ENCODE measurements at places on chromosomes 6 and 20.

DNA sequence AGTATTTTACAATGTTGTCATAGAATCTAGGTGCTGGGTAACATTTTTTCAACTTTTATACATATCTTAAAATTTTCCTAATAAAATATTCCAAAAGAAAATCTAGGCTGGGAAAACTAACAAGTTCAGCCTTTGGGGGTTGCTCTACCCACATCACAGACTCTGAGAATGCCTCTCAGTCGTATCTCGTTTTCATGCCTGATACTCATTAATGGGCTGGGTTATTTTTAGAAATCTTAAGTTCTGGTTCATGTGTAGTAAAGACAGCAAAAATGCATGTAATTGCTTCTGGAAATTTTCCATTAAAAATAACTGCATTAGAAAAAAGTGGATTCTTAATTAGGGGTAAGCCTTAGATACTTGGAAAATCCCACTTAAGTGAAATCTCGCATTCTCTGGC, 149.3 kb downstream of the SLC24A3 start:
- no peak for DNase-seq

GRCh38 chr6:19831358-19831757, 5.8 kb upstream of the ID4 start:
- no peak for DNase-seq

- DNase-seq: no peak
Measured at GRCh38 chr20:52448513-52449232, 257.1 kb upstream of the ZFP64 start.

DNA sequence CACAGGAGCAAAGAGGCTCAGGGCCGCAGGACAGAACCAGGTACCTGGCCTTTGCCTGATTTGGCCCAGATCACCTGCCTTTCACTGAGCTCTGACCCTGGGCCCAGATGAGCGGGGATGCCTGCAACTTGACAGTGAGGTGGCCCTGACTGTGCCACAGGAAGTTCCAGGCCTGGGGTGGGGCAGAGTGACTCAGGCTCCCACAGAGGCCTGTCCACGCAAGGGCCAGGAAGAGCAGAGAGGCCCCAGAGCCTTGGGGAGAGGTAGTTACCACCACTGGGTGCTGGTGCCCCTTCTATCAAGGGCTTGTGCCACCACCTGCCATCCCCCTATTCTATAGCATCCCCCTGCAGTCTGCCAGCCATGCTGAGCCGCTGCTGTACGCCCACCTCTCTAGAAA, 4.1 kb upstream of the NOL4L start:
- no peak for DNase-seq

DNA sequence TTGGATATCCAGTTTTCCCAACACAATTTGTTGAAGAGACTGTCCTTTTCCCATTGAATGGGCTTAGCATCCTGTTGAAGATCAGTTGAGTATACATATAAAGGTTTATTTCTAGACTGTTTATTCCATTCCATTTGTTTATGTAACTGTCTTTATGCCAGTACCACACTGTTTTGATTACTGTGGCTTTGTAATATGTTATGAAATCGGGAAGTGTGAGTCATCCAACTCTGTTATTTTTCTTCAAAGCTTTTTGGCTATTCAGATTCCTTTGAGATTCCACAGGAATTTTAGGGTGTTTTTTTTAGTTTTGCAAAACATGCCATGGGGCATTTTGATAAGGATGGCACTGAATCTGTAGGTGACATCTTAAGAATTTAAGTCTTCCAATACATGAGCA, 188.3 kb downstream of the BMP7 start:
- DNase-seq: no peak

DNA sequence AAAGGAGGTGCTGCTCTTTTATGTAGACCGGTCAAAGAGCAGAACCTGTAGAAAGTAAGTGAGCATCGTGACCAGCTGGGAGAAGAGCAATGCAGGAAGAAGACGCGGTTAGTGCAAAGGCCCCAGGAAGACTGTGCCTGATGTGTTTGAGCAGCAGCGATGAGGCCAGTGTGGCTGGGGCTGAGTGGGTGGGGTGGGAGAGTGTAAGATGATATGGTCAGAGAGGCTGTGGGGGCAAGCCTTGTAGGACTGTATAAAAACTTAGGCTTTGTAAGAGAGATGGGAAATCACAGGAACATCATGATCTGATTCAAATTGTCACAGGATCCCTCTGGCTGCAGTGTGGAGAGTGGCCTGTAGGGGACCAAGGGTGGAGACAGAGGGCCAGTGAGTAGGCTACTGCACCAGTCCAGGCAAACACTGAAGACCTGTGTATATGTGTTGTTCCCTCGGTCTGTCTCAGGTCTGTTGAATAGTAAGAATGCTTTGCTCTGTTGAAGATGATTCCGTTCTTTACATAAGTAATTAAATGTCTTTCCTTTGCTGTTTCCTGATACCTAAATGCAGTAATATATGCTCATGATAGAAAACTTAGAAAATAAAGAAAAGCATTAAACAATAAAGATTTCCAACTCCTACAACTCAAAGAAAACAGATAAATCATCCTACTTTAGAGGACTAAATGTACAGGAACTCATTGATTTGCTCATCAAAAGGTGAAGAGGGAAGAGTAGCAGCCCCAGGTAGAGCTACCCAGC, 23.6 kb upstream of the WFDC2 start:
- peak; percentile 70 for DNase-seq

DNA sequence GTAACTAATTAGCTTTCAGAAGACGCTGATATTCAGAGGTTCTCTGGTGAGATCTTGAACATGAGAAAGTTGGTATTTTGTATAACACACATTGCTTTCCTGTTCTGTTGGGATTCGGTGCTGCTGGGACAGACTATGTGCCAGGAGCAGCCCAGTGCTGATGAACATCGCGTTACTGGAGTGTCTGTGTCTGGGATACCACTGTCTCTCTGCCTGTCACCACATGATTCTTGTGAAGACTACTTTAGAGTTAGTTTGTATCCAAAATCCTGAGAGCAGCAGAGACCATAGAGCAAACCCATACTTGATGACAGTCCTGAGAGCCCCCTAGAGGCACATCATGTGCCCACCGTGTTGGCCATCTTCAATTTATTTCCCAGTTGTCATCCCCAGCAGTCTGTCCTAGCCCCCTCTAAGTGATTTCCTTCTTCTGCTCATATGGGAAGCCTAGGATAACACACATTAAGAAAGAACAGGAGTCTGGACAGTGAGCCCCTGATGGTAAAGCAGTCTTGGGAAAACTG, 41.8 kb upstream of the TINAG start:
- DNase-seq: no peak

GRCh38 chr6:76072562-76072961, at the start of gene IMPG1:
IMPG1 (minus strand) TSS chr6:76072662; CDS start chr6:76072488, 174 bp downstream.
- no peak for DNase-seq

- no peak for DNase-seq
Measured at GRCh38 chr20:62858058-62858830, 3.4 kb downstream of the TCFL5 start.

DNA sequence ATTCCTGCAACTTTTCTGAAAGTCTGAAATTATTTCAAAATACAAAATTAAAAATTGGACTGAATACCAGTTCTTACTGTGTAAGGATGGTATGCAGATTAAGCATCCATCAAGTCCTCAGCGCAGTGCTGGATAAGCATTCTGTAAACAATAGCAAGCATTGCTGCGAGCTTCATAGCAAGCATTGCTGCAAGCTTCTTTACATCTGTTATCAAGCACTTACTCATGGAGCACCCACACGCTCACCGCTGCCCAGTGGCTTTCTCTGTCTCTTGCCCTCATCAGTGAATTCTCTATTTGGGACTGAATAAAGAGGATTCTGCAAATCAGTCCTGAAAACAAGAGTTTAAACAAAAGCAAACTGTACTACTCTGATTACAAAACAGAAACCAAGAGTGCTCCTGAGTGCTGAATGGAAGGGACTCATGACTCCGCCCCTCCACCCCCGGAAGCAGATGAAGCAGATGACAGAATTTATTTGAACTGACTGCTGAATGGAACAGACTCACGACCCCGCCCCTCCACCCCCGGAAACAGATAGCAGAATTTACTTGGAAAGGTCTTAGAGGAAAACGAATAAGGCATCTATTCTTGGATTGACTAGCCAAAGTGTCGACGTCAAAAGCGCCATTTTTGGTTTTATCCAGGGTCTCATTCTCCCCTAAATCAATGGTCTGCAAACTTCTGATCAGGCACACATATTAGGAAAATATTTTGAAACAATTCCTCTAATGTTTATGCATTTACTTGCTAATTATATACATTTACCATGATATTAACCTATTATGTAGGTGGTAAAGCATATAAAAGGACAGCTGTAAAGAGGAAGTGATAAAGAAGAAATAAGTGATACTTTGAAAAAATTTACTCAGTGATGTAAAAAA, 22.1 kb upstream of the EYA2 start:
- peak; percentile 4 for DNase-seq

DNA sequence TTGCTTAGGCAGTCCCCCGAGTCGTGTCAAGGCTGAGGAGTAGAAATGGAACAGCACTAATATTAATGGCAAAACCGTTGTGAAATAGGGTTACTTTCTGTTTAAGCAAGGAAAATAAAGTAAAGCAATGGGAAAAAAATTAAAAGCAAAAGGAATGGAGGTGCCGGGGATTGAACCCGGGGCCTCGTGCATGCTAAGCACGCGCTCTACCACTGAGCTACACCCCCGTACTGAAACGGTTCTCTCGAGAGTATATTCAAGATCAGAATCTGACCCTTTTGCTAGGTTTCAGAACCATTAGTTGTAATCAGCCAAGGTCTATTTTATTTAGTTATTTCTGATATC, 85.5 kb downstream of the TRIM27 start:
- peak; percentile 79 for DNase-seq

DNA sequence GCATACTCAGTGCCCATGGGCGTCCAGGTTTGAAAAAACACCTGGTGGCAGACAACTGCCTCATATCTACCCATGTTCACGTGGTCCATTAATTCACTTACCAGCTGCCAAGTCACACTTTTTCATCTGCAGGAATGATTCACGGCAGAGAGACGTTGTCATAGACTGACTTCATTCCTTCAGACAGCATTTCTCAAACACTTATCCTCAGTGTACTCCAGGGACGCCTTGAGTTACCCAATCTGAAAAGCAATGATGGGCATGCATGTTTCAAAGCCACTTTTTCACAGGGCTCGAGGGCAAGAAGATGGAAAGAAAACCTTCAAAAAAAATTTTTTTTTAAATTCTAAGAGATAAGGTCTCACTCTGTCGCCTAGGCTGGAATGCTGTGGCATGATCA, 6.0 kb downstream of the MMP24OS start:
- no peak for DNase-seq

DNA sequence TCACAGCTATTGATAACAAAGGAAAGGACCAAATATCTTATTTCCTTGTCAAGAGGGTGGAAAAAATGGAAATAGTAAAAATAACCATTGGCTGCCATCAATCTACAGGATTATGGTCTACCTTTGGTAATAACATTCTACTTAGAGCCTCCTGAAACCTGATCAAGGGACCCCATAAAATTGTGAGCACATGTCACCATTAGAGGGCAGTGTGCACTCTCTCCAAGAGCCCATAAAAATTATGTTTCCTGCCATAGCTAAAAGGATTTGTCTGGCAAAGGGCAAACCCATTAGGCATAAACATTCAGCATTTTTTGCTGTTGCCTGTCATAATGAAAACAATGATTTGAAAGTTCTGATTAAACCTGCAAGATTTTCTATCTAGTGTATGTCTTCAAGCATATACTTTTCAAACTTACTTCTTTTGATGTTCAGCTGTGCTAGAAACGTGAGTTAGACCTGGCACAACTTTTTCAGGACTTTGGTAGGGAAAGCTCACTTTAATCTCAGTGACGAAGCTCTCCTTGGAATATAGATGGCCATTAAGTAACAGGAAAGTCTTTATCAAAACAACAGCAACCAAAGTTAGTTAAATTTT, 120.7 kb upstream of the ZFP64 start:
- peak; percentile 79 for DNase-seq

DNA sequence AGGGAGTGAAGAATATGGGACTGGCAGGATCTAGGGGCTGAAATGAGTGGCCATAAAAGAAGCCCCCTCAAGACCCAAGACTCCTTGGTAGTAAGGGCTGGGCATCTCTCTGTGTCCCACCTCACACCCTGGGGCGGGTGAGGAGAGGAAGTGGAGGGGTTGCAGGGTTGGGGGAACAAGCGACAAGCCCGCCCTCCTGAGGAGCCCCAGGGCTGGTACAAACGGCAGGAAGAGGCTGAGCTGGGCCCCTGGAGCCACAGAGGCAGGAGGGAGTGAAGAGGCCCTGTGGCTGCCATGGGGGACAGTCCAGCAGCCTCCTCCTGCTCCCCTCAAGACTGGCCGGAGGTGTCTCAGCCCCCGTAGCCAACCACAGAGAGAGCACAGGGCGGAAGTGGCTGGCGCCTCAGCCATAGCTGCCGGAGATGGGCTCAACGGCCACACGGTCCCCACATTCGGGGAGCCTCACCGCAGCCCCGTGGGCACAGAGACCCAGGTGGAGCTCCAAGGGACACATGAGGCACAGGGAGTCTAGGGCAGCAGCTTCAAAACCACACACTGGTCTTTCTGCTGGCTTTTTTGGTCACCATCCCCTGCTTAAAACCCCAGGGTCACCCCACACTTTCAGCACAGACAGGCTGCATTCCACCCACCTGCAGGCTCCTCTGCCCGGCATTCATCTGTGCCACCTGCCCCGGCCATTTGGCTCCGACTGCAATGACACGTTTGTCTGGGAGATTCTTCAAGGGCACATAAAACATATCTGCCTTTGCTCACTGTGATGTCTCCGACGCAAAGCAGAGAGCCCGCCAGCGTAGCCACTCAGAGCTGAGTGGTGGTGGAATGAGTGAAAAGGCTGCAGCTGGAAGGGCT, 524 bp downstream of the C20orf203 start:
- DNase-seq: peak; percentile 80

DNA sequence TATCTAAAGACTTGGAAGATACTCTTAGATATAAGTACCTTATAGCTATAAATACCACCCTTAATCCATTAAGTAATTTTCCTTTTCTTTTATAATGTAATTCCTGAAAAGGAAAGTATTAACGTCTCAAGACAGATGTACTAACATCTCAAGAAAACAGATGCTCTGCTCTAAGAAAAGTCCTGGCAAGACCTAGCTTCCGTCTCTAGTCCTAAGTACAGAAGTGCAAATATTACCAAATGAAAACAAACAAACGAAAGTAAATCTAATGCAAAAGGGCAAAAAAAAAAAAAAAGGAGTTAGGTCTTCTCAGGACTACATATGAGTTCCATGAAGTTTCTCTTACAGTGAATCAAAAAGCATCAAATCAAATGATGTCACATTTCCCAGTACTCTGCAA, 106.8 kb upstream of the PDE10A start:
- DNase-seq: no peak

- DNase-seq: no peak
Measured at GRCh38 chr20:52497731-52498130, 306.2 kb upstream of the ZFP64 start.

- no peak for DNase-seq
Measured at GRCh38 chr6:112396221-112396620, 49.1 kb downstream of the RFPL4B start.

GRCh38 chr6:105569706-105570105, 166.8 kb upstream of the PREP start:
- no peak for DNase-seq

GRCh38 chr6:42963855-42964605, 3.5 kb downstream of the GNMT start:
- peak; percentile 80 for DNase-seq

DNA sequence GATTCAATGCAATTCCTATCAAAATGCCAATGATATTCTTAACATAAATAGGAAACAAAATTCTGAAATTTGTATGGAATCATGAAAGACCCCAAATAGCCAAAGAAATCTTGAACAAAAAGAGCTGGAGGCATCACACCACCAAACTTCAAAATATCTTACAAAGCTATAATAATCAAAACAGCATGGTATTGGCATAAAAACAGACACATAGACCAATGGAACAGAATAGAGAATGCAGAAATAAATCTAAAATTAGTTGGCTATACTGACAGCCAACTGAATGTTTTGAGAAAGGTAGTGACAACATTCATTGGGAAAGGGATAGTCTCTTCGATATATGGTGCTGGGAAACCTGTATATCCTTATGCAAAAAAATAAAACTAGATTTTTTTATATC, 121.9 kb upstream of the ASCC3 start:
- DNase-seq: no peak

Data from hematopoietic multipotent progenitor cell treated with erythropoietin and hydrocortisone succinate and interleukin-3 and kit ligand, for 6 days (in vitro differentiated cells).